ELR (cell line): ENCODE measurements at places on chromosomes 6 and 20.

DNA sequence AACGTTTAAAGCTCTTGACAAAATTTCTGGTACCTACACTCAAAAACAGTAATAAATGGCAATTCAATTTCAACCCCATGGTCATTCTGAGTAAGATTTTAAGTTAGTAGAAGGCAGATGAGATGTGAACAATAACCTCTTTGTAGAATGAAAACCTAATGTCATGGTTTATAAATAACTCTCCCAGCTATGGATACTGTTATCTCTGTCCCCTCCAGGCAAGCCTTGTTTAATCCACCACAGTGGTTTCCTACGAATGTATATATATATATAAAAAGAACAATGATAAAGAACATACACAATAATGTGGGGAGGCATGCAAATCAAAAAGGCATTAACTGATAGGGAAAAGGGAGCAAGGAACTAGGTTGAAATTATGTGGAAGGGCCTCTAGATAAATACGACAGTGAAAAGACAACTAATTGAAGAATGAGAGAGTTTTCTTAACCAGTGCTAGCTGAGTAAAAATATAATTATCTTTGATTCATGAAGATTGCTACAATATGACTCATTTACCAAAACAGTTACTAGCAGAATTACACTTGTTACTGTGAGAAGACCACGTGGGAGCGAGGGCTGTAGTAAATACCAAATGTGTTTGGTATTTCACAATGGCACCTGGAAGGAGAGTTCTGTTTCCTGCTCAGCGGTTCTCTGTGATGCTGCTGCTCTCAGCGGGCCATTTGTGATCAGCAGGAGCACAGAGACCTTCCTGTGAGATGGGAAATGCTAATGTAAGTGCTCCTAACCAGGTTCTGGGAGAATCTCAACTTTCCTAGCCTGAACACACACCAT lies 173.7 kb downstream of the MBOAT1 start:
- DNase-seq = peak; percentile 8

GRCh38 chr20:6028818-6029217 lies 25.0 kb downstream of the LRRN4 start:
- no peak for DNase-seq

DNA sequence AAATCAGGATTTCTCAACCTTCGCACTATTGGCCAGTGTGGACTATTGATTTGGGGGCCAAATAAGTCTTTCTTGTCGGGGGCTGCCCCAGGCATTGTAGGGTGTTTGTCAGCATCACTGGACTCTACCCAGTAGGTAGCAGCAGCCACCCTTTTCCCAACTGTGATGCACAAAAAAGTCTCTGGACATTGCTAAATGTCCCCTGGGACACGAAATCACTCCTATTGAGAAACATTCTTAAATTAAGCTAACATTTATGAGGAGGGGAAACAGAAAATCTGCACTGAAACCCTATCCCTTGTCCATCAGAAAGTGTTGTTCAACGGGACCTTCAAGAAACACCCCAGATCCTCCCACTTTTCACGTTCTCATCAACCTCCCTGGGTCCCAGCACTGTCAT lies 54.2 kb downstream of the NFATC2 start:
- DNase-seq = no peak

GRCh38 chr6:81340946-81341345 lies 411.5 kb downstream of the TENT5A start:
- peak; percentile 2 for DNase-seq

DNA sequence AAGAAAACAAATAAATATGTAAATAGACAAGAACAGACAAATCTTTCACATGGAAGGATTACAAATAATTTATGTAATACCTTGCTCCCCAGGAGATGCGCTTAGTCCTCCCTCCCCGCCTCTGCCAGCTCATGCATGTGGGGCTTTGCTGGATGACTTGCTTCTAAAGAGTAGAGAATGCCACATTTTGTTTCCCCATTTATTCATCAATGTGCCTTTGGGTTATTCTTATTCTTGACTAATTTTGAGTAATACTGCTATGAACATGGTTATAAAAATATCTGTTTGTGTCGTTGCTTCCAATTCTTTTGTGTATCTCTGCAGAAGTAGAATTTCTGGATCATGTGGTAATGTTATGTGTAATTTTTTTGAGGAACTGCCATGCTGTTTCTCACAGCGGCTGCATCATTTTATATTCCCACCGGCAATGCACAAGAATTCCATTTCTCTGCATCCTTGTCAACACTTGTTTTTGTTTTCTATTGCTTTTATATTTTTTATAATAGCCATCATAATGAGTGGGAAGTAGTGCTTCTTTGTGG lies 23.8 kb upstream of the DUSP22 start:
- no peak for DNase-seq

GRCh38 chr20:34874094-34874654 lies 1.5 kb upstream of the GGT7 start:
- peak; percentile 94 for DNase-seq

DNA sequence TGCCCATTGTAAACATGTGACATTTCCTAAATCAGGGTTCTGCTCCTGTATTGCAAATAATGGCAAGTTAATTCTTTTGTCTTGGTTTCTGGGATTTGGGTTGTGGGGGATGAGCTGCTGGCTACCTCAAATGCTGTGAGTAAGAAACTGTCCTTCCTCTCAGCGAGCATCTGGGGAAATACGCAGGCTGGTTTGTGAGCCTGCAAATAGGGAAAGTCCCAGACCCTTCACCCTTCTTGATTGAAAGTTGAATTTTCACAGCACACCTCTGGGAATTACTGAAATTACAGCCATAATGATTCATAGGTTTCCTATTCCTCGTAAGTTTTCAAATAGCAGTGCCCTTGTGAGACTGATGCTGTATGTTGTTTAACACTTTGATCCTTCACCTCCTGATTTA lies 138.1 kb downstream of the TBXT start:
- peak; percentile 30 for DNase-seq
